ENCODE measurements at places on chromosomes 7 and 10.

DNA sequence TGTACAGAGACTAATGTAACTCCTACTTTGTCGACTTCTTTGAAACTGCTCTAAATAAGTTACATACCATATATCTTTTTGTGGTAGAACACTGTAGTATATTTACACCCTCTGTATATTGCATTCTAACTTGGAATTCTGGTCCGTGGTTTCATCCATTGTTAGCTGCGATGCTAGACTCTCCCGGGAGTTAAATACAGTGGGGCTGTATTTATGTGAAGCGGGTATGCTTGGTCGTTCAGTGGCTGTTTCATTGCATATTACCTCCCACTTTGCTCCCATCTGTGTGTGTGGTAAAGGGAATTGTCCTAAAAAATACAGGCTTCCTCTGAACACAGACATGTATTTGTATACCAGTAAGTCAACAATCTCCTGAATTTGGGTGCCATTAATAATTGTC lies 231.1 kb downstream of the SLC25A13 start:
- DNase-seq, result no peak

GRCh38 chr7:41504214-41504980 lies 198.5 kb downstream of the INHBA start:
- DNase-seq, result no peak

DNA sequence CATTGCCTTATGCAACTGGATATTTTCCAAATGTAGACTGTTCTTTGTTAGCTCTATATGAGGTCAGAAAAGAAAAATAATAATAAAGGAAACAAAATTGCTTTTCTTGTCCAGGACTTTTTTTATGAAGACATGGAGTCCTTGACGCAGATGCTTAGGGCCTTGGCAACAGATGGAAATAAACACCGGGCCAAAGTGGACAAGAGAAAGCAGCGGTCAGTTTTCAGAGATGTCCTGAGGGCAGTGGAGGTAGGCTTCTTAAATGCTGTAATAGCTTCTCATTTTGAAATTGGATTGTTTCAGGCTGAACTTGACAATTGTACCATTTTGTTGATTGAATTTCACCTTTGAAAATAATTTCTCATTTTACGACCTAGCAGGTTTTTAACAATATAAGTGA lies 12.9 kb upstream of the LSMEM1 start:
- no peak for DNase-seq

DNA sequence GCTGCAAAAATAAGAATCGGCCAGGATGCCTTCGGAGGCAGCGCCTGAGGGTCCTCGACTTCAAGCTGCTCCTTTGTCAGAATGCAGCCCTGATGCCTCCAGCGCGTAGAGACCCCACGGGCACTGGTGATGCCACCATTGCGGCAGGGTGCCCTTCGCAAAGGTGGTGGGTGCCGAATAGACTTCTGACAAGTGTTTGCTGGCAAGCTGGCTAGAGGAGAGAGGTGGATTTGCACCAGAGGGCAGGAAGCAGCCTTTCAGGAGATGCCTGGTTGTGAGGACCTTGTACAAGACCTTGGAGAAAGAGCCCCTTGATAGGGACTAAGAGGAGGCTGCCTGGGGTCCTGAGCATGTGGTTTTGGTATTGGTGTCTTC lies 103.2 kb upstream of the PPIF start:
- no peak for DNase-seq

- no peak for DNase-seq
Measured at GRCh38 chr7:121138262-121138933, 149.9 kb downstream of the CPED1 start.

- no peak for DNase-seq
Measured at GRCh38 chr7:26065652-26066051, 86.3 kb upstream of the NFE2L3 start.

DNA sequence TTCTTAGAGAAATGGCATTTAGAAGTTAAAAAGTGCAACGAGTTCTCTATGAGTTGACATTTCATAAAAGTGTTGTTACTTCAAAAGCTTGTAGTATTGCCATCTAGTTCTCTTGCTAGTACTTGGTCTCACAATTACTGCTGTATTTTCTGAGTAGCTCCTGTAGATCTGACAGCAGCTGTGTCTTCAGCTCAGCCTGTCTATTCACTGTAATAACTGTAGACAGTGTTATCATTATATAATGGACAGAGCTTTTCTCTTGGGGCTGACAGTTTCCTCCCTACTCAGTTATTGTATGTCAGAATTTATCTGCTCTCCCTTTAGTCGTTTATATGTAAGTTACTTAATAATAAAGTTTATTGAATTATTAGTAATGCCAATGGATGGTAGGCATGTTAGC lies 388.7 kb upstream of the VSTM2A start:
- no peak for DNase-seq

DNA sequence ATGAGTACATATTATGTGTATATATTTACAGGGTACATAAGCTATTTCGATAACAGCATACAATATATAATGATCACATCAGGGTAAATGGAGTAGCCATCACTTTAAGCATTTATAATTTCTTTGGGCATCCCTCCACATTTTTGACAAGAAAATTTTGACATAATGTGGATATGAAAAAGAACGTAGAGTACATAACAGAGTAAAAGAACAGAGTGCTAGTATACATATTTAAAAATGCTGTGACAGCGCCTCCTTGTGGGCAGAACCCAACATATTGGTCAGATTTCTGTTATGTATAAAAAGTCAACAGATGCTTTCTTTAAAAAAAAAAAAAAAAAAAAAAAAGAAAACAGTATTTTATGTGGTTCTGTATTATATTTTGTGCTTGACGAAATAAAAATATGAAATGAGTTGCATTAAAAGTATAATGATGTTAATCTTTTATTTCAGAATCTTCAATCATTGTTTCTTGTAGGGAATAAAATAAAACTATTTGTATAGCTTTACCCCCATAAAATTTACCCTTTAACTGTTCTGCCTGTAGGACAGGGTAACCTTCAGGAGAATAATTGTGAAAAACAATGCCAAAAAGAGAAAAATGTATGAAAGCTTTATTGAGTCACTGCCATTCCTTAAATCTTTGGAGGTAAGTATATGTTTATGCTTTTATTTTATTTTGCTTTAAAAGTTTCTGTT lies 18.3 kb upstream of the HBP1 start:
- peak; percentile 49 for DNase-seq

DNA sequence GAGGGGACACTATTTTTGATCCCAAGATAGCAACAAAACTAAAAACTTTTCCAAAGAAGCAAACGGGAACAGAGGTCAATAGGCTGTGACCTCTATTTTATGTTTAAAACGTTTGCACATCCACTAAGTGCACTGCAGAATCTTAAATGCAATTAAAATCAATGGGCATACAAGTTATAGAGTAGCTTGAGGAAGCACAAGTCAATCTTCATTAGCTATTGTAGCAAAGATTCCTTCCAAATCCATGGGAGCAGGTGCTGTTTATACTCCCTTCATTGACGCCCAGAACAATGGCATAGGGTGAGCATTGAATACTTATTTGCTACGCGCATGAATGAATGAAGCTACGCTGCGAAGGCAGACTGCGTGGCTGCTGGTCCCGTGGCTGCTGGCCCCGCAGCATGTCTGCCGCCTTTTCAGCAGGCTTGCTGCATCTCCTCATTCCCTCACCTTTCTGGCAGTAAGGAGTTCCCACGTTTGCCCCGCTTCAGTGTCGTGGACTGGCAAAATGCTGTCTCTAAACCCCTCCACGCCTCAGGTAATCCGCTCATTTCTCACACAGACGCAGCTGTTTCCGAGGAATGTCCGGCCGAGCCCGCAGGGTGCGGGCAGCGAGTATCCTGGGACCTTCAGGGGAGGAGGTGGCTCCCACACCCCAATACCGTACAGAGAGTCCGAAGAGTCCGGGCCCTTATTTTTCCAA lies 754 bp upstream of the PHYHIPL start:
- DNase-seq, result no peak

DNA sequence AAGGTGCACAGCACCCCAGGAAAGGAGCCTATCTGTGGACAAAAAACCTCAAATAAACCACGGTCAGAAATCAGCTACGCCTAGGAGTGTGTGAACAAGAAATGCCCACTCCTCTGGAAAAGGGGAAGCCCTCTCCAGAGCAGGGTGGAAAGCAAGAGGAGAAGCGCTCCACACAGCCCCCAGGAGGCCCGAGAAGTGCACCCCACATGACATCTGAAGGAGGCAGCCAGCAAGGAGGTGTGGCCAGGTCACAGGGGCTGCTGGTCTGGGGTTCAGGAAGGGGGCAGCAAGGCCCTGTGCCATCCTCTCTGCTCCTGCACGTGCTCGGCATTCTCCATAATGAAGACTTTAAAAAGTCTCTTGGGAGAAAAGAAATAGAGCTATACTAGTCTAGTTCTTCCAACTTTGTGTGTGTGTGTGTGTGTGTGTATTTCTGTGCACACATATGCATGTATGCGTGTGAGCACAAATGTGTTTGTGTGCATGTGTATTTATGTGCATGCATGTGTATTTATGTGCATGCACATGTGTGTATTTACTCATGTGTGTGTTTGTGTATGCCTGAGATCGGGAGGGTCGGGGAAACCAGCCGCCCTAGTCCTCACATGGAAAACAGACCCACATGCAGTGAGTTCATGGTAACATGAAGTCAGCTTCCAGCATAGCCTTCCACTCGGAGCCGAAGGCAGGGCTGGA lies 76.5 kb downstream of the TNS3 start:
- no peak for DNase-seq

DNA sequence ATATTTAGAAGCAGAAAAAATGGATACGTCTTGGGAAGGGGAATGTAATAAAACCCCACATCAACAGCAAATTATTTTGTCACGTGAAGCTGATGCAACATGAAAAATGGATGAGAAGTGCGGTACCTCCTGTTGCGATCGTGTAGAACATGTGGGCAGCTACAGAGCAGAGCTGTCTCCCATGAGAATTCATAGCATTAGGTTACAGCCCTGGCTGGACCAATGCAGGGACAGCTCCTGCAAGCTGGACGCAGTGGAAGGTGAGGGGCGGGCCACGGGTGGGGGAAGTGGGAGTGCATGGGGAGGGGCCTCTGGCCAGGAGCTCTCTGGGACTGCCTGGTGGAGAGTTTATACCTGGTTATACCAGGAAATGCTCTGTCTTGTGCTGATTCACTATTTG lies 120.3 kb downstream of the GATA3 start:
- DNase-seq, result no peak

GRCh38 chr10:47042199-47042473 lies 130.9 kb downstream of the PTPN20 start:
- no peak for DNase-seq

DNA sequence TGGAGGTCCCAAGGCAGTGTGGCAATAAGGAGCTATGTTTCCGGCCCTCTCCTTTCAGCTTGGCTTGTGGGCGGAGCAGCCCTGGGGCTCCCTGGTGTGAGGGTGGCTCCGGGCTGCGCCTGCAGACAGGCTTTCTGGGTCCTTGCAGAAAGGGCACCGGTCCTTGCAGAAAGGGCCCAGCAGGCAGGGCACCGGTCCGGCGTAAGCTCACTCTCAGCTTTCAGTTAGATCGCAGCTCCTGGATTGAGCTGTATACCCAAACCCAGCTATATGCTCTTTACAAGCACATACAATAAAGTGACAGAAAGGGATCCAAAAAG lies 293.8 kb upstream of the SHH start:
- no peak for DNase-seq

GRCh38 chr10:109975244-109976190 lies 32.3 kb upstream of the ADD3 start:
- DNase-seq, result no peak

DNA sequence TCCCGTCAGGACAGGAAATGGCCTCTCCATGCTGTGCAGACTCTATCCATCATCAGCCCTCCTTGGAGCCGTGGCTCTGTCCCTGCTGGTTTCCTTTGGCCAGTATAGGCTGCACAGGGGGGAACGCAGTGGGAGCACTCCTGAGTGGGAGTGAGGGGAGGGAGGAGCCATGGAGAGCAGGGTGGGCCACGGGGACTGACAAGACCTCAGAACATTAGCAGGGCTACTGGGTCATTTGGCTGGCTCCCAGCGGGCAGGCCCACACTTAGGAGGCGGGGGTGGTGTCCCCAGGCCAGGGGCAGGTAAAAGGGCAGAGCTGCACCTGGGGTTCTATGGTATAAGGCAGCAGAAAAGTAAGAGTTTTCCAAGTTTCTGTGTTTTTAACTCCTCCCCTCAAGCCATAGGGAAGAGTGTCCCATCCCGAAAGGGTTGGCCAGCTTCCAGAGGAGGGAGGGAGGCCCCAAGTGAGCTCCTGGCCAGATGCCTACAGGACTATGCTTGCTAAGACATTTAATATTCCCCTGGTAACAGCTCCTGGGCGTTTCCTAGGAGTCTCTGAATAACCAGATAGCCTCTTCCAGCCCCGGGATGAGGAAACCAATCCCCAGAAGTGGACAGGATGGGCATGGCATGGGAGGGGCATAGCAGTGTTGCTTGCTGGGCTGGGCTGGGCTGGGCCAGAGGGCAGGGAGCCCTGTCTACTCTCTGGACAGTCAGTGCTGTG lies 5.5 kb upstream of the OPN4 start:
- DNase-seq, result no peak

DNA sequence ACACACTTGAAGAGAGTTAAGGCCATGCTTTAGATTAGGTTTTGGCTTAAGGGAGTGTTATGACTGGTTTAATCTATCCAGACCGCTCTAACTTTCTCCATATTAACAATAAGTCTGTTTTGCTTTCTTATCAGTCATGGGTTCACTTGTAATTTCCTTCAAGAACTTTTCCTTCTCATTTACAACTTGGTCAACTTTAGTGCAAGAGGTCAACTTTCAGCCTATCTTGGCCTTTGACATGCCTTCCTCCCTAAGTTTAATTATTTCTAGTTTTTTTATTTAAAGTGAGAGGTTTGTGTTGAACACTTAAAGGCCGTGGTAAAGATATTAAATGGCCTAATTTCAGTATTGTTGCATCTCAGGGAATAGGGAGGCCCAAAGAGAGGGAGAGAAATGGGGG lies 75.6 kb downstream of the MKLN1 start:
- DNase-seq, result no peak

GRCh38 chr10:29050081-29050480 lies 238.8 kb upstream of the LYZL1 start:
- no peak for DNase-seq

DNA sequence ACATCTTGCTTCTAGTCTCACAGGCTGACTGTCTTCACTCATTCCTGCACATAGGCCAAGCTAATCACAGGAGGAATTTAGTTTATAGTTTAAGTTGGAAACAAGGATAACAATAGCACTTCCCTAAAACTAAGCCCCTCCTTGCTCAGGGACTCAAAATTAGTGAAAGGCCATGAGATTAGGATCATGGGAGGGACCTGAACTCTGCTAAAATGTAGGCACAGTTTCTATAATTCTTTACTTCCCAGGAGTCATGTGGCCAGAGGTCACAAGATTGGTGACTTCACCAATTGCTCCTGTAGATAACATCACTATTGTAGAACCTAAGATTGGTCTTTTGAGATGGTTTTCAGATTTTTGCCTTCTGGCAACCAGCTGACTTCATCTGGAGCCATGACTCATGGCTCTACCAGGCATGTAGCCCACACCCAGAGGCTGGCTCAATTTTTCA lies 14.8 kb upstream of the UPP1 start:
- DNase-seq, result no peak

GRCh38 chr10:48309711-48310226 lies 3.3 kb downstream of the MAPK8 start:
- DNase-seq, result no peak

DNA sequence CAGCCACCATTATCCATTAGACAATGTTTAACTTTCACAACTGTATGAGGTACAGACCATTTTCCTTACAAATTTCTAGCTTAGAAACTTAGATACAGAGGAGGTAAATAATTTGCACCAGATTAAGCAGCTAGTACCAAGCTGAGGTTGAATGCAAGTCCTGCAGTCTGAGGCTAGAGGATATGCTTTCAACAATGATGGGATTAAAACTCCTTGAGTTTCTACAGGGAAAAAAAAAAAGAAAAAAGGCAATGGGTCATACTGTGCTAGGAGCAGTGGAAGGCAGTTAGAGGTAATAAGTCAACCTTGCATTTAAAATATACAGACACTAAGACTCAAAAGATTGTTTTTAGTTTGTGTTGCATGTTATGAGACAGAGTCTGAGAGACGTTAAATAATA lies 86.5 kb downstream of the SEMA3A start:
- no peak for DNase-seq
